ENCODE measurements at places on chromosomes 2 and 18.

DNA sequence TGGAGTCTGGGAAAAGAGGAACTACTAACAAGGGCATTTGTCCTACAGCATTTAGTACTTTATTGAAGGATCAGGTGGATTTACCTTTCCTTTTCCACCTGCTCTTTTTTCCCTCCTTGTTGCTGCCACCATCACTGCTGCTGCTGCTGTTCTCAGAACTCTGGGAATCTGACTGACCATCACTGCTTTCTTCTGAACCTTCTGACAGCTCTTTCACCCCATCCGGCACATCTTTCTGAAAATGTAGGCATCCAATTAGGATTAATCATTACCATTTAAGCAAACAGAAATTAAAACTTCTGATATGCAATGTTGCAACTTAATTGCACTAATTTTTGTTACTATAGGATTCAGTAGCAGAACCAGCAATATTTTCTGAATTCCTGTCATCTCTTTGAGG is 79.0 kb downstream of the ASXL2 start:
- DNase-seq: no peak

- DNase-seq: no peak
Measured at GRCh38 chr2:174971868-174972781, 33.1 kb downstream of the CHN1 start.

DNA sequence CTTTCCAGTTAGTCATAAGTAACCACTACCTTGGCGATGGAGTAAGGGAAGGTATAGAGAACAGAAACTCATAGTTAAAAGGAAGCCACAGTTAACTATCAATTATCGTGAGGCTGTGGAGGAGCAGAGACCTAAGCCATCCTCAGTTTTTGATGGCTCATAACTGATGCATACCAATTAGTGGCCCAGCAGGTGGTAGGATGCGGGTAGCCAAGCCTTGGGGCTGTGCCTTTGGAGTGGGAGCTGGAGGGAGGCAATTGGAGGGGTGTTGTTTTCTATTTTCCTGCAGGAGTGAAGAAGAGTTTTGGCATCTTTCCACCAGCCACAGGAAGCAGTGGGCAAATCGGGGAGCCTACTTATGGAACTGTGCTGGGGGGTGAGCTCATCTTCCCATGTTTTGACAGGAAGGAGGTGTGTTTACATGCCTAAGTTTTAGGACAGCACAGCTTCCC is 194.8 kb downstream of the TPGS2 start:
- no peak for DNase-seq

DNA sequence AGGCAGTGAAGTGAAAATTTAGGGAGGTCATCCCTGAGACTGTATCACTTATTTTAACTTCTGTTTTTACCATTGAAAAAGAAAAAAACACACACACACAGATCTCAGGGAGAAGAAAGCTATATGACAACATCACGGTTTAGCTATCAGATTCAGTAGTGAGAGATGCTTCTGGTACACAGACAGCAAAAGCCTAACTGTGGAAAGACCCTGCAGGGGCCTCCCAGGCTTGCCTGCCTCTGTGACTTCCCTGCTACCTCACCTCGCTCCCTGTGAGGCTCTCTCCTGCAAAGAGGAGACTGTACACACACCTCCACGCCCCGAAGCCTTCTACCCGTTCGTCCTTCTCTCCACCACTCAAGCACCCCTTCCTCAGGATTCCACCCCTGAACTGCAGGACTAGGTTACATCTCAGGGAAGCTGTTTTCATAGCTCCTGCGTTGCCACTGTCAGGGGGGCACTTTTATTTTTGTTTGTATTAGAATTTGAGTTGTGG is 86.3 kb downstream of the EPB41L3 start:
- DNase-seq: no peak
